ENCODE measurements at places on chromosomes 5 and 9. TPM values are rescaled to one million over a fixed set of nuclear protein-coding genes. Genes with fewer than 3 reads are reported as not detected.

DNA sequence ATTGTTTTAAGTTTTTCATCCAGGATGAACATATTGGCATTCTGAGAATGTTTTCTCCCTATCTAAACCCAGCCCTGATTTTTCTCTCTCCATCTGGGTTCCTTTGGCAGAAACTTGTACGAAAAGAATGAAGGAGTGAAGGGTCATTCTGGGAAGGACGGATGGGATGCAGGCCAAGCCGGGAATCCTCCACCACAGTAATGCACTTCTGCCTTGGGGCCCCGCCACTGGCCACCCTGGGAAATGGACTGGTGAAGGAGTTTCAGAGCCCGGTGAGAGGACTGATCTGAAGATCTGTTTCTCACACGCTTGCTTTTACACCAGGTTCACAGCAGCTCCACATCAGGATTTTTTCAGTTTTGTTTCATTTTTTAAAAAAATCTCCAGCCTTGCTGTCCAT lies 554.8 kb downstream of the BNC2 start:
- no peak for DNase-seq

FAM81B gene
- total RNA-seq: 8.6 TPM

GRCh38 chr5:91042247-91042935 lies 340.7 kb downstream of the ARRDC3 start:
- no peak for DNase-seq

DNA sequence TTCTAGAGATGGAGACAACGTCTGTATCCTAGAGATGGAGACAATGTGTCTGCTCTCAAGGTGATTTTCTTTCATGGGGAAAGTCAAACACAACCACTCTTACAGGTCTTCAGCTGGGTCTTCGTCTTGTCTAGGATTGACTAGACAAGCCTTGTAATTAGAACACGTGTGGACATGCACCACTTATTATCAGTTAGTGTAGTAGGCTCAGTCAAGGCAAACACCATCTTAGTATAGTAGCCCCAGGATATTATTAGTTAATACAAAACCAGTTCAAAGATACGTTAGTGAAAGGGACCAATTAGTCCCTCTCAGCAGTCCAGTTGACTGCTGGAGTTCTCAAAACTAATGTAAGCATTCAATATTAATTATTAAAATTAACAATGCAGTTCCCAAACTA lies 15.1 kb upstream of the CCL28 start:
- DNase-seq: no peak

- no peak for DNase-seq
These were observed 55.2 kb downstream of the CDH10 start for GRCh38 chr5:24589566-24589965.

- DNase-seq: no peak
These were observed 48.4 kb upstream of the AFAP1L1 start for GRCh38 chr5:149223081-149223848.

GRCh38 chr5:34535944-34536623 lies 120.0 kb upstream of the RAI14 start:
- no peak for DNase-seq

DNA sequence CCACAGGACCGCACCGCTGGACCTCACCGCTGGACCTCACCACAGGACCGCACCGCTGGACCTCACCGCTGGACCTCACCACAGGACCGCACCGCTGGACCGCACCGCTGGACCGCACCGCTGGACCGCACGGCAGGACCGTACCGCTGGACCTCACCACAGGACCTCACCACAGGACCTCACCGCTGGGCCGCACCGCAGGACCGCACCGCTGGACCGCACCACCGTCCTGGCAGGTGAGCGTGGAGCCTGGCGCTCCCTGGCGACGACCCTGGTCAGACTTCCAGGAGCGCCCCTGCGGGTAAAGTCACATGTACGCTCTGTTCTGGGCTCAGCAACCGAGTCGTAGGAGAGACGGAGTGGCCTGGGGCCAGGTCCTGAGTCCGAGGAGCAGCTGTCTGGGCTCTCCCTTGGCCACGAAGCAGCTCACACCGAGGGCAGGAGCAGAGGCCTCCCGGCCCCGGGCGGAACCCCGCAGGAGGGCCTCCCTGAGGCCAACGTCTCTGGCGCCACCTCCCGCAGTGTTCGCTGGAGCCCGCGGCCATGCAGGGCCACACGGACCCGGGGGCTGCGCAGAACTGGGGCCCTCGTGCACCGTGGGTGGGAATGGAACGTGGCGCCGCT lies 30.5 kb downstream of the MRPL36 start:
- DNase-seq: no peak

GRCh38 chr5:146103594-146103993 lies 1.8 kb downstream of the PLAC8L1 start:
- DNase-seq: no peak

- no peak for DNase-seq
These were observed 520.1 kb upstream of the SMC2 start for GRCh38 chr9:103574056-103574455.

CDK9 gene
- total RNA-seq: 58.3 TPM

GRCh38 chr5:54093861-54094260 lies 216.5 kb downstream of the ARL15 start:
- no peak for DNase-seq

GRCh38 chr9:110714314-110714713 lies 45.7 kb downstream of the MUSK start:
- no peak for DNase-seq

IL31RA gene
- not detected for total RNA-seq
